ENCODE measurements at places on chromosomes 11 and 22.

- no peak for DNase-seq
Measured at GRCh38 chr22:37951305-37951704, 2.1 kb downstream of the C22orf23 start.

DNA sequence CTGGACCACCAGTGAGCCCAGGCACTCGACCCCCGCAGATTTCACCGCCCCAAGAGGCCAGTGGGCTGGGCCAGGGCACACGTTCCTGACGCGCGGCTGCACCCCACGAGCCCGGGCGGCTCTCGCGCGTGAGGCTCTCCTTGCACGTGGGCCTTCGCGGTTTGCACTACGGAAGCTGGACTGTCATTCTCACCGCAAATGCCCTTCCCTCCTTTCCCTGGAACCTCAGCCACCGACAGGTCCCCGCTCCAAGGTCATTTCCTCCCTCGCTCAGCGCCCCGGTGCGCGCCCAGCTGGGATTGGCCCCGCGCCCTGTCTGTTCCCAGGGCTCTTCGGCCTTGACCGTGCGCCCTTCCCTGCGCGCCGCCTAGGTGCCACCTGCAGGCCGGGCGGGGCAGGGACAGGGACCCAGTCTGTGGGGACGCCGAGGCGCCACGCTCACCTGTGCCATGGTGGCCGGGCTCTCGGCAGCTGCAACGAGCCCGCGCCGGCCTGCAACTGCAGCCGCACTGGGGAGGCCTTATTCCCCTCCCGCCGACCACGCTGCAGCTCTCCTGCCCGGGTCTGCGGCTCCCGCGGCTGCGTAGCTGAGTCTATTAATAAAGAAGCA lies 2.1 kb upstream of the CPT1A start:
- DNase-seq = no peak

- DNase-seq = no peak
Measured at GRCh38 chr11:103877221-103877620, 159.2 kb upstream of the DDI1 start.

- DNase-seq = no peak
Measured at GRCh38 chr22:41818596-41818995, 14.3 kb upstream of the SREBF2 start.

DNA sequence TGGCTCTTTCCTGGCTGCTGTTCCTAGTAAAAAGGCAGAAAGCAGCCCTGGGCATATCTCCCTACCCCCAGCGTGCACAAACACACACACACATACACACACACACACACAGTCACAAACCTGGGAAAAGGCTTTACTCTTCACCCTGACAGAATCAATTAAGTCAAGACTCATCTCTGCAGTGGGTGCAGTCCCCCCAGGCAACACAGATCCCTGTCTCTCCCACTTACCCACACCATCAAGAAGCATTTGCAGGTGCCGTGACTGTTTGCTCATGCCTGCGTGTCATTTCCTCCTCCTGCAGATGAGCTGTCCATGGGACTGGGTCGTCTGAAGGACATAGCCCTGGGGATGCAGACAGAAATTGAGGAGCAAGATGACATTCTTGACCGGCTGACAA lies 28.6 kb downstream of the SNAP29 start:
- no peak for DNase-seq

DNA sequence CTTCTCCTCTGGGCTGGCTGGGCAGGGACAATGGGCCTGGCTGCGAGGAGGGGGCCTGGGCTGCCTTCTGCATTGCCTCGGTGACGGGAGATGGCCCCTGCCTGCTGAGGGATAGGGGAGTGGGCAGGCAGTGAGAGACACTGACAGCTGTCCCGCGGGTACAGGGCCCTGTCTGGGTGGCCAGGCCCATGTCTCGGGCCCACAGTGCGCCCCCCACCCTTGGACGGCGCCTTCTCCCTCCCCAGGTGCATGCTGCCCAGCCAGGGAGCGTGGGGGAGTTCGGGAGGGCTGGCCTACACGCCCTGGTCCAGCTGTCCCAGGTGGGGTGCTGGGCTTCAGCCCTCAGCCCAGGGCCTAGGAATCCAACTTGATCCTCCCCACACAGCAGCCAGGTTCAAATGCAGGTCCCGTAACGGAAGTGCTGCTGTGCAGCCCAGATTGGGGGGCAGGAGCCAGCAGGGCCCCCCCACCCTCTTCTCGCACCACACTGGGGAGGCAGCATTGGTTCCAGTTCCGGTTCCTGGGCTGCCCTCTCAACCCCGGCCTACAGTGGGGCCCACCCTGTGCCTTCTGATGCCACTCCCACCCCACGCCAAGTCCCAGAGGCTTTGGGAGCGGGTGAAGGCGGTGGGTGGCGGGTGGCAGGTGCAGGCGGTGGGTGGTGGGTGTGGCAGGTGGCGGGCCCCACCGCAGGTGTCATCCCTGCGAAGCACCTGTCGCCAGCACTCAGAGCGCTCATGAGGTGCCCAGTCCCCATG lies 7.3 kb upstream of the TSSC4 start:
- DNase-seq = no peak

GRCh38 chr22:45971408-45972028 lies 5.4 kb downstream of the WNT7B start:
- DNase-seq = no peak

DNA sequence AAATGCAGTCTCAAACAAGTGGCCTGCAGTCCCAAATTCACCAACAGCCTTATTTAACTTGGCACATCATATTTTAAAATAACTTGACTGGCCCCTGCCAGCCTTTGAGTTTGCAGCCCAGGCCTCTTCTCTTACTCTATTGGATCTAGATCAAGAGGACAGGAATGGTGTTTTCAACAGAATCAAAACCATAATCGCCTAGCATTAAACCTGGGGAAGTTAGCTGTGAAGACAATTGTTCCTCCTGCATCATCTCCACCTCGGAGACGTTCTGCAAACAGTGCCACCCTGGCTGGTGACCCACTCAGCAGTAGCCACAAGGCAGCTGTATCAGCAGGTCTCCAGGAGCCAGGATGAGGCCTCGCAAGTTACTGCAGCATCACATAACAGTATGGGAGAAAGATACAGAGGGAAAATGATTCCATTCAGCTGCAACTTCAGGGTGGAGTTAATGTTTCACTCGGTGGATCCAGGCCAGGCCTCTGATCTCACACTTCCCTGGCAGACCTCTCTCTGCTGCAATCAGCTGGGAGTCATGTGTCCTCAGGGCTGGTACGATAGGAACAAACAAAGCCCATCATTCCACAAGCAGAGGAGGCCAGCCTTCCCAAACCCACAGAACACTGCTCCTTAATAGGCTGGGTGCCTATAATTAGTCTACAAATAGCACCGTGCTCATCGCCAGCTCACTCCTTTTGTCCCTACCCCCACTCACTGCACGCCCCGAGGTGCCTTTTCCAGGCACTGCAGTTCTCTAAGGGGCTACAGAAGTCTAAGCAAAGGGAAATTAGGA lies 18.6 kb upstream of the SCN2B start:
- no peak for DNase-seq

DNA sequence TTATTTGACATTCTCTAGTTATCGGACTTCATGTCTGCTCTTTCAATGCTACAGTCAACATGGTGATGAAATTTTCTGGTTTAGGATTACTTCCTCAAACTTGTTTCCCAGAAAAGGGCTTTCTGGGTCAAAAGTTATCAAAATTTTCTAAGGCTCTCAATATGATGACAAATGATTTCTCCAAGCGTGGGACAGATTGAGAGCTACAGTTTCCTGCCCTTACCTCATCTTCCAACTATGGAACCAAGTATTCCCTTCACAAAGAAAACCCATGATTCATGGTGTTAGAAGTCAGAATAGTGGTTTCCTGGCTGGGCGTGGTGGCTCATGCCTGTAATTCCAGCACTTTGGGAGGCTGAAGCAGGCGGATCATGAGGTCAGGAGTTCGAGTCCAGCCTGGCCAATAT lies 17.8 kb downstream of the MYO18B start:
- no peak for DNase-seq

Data from vagina (tissue), 2 donors.